Fibroblast of villous mesenchyme (primary cell): ENCODE measurements at places on chromosomes 3 and 15.
A peak's percentile ranks its signal among the peaks of the same experiment; 100 is the strongest.

DNA sequence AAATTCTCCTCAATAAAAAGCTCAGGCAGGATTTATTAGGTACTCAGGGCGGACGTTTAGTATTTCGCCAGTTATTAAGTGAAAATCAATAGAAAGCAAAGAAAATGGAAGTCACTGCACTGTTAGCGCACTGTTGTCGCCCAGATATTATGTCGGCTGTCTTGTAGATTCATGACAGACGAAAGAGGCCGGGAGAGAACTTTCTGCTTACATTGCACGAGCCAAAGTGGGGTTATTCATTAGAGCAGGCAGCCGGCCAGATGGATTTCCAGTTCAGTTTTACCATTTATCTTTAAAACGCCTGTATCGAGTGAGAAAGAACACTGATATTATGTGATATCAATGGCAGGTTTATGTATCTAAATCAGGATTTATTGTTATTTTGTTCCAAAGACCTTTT is 866.0 kb upstream of the NR2F2 start:
- DNase-seq: peak; percentile 54

DNA sequence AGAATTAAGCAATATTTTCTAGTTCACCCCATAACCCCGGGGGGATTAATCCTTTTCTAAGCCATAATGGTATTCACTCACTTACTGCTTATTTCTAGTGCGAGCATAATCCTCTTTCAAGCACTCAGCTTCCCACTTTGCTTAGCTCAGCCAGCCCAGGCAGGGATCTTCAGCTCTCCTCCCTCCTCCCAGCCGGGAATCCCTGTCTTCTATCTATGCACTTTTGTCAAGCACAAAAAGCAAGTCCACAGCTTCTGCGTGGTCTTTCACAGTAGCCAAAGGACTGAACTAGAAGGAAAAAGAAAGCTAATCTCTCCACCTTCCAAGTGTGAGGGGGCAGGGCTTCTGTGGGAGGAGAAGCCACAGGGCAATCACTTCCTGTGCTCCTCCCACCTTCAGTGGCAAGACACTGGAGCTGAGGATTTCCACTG is 62.8 kb downstream of the PEX5L start:
- no peak for DNase-seq

DNA sequence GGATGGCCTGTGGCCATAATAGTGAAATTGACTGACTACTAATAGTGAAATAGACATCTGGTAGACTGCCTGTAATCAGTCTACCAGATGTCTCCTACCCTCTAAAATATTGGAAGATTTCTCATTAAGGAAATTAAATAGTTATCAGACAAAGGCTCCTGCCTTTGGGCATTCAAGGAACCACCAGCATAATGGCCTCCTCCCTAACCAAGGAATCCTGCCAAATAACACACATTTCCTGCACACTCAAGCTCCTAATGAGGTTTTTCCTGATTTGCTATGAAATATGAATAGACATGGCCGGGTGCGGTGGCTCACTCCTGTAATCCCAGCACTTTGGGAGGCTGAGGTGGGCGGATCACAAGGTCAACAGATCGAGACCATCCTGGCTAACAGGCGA is 14.6 kb downstream of the NUSAP1 start:
- DNase-seq: no peak

GRCh38 chr15:69766156-69766555 is 313.5 kb downstream of the RPLP1 start:
- no peak for DNase-seq

GRCh38 chr3:144032531-144033239 is 61.1 kb downstream of the DIPK2A start:
- no peak for DNase-seq

- DNase-seq: no peak
Measured at GRCh38 chr3:183437061-183437460, 8.6 kb upstream of the MCF2L2 start.

GRCh38 chr3:144708437-144708836 is 736.8 kb downstream of the DIPK2A start:
- no peak for DNase-seq

GRCh38 chr3:171181907-171182690 is 155.6 kb upstream of the SLC2A2 start:
- peak; percentile 46 for DNase-seq

DNA sequence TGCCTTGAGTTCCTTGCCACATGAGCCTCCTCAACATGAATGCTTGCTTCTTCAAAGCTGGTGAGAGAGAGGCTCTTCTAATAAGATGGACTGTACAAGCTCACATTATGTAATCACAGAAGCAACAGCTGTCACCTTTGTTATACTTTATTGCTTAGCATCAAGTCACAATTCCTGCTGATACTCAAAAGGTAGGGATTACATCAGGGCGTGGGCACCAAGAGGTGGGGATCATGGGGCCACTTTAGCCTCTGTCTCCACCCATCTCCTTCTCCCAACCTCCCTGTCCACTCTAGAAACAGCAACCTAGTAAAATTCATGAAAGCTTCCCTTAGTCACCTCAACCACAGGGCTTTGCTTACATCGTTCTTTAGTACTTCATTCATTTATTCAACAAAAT is 95.9 kb downstream of the FAM43A start:
- no peak for DNase-seq

GRCh38 chr15:92971081-92971480 is 71.0 kb downstream of the CHD2 start:
- no peak for DNase-seq

DNA sequence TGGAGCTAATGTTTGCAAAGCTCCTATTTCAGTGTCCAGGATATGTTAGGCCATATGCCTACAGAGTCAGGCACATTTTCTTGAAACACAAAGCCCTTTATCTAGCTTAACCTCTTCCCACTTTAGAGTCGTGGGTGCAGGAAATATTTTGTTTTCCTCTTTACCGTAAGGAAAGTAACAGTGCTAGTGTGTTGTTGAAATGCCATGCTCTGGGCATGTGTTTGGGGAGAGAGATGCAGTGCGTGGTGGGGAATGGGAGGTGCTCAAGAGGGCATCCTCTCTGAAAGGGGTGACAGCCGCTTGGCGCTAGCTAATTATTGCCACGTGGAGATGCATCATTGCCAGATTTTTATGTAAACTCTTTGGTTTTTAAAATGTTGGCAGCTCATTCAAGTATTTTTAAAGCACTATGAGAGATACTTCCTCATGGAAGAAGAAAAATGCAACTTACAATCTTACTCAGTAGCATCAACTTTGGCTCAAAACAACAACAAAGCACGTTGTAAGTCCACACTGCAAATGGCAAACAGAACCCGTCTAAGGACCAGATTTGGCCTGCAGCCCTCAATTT is 152.6 kb downstream of the LPP start:
- no peak for DNase-seq

- DNase-seq: no peak
Measured at GRCh38 chr3:186217820-186218164, 108.9 kb upstream of the ETV5 start.

DNA sequence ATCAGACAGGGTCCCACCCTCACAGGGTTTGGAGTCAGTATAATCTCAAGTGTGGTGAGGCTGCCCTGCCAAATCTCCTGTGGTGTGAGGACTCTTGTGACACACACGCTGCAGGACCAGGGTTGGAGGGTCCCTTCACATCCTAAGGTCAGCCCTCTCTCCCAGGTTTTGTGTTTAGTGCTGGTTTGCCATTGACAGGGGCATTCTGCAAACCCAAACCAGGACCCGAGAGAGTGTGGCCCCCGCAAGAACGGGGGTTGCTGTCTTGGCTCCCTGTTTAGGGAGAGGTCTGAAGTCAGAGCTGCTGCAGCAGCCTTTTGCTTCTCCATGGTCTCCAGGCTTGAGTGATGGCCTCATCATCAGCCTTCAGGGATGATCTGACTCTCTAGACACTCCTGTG is 14.7 kb downstream of the FAM107A start:
- no peak for DNase-seq

GRCh38 chr15:71707230-71708050 is 102.9 kb upstream of the NR2E3 start:
- peak; percentile 96 for DNase-seq

- DNase-seq: no peak
Measured at GRCh38 chr3:100500320-100500880, 8.0 kb downstream of the TMEM45A start.

DNA sequence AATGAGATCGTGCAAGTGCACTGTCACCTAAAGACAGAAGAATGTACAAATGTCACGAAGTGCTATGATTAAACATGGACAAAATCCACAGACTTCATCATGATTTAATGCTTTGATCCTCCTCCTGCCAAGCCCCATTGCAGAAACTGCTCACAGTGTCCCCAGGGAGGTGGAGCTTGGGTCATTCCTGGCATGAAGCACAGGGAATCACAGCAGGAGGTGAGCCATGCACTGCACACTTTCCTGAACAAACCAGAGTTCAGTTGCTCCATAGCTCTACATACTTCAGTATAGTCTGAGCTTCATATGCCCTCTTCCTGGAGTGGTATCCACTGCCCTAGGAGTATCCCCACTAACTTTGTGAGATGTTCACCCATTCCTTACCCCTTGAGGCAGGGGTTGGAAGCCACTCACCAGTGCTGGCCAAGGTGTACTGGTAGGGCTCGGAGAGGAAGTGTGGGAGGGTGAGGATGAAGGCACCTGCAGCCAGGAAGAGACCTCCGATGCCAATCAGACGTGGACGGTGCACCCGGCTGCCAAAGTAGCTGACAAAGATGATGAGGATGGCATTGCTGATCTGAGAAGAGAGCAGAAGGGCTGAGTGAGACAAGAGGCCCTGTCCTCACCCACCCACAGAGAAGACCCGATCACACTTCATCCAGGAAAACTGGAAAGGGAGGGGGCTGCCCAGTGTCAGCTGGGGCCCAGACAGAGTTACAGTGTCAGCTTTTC is 56.3 kb downstream of the SLCO2A1 start:
- no peak for DNase-seq

DNA sequence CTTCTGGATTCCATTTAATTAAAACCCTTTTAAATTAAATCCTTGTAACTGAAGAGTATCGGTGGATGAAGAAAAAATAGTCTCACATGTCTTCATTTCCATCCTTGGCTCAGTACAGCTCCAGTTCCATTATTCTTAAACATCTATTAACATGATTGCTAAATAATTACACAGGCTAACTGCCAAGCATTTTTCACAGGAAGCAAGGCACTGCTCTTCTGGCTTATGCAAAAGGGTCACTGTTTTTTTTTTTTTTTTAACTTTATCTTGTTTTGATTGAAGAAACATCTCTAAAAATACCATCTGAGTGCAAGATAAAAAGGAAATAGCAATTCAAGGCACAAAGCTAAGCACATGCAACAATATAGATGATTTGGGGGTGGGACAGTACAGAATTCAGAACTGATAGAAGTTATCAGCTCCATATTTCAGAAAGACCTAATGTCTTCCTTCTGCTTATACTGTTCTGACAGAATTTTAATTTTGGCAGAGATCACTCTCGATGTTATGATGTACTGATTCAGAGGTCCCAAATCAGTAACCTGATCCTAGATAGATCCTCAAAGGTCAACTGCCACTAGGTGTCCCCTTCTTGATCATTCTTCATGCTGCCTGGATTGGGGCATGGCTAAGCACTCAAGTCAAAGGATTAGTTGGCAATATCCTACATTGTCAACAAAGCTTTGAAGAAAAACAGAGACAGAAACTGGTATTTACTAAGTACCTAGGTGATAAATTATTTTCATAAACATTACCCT is 57.8 kb upstream of the ACTC1 start:
- DNase-seq: peak; percentile 62

- DNase-seq: no peak
Measured at GRCh38 chr3:13014755-13015285, 58.4 kb downstream of the IQSEC1 start.

- peak; percentile 45 for DNase-seq
Measured at GRCh38 chr3:16181361-16181760, 6.9 kb downstream of the GALNT15 start.

DNA sequence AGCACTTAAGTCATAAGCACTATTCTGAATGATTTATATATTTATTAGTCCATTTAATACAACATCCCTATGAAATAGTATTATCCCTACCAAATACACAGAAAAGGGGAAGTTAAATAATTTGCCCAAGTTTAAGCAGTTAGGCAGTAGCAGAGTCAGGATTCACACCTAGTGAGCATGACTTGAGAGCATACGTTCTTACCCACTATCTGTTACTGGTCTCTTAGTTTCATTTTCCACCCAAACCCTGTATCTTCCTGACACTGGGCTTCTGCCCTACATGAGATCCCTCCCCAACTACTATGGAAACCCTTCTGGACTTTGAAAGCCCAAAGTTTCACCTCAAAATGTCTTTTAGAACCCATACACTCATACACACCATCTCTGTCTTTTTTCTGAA is 4.4 kb upstream of the ATOSA start:
- peak; percentile 13 for DNase-seq

- no peak for DNase-seq
Measured at GRCh38 chr3:5019411-5020241, 40.4 kb downstream of the BHLHE40 start.

GRCh38 chr3:37859354-37859753 is 2.3 kb upstream of the CTDSPL start:
- DNase-seq: no peak

DNA sequence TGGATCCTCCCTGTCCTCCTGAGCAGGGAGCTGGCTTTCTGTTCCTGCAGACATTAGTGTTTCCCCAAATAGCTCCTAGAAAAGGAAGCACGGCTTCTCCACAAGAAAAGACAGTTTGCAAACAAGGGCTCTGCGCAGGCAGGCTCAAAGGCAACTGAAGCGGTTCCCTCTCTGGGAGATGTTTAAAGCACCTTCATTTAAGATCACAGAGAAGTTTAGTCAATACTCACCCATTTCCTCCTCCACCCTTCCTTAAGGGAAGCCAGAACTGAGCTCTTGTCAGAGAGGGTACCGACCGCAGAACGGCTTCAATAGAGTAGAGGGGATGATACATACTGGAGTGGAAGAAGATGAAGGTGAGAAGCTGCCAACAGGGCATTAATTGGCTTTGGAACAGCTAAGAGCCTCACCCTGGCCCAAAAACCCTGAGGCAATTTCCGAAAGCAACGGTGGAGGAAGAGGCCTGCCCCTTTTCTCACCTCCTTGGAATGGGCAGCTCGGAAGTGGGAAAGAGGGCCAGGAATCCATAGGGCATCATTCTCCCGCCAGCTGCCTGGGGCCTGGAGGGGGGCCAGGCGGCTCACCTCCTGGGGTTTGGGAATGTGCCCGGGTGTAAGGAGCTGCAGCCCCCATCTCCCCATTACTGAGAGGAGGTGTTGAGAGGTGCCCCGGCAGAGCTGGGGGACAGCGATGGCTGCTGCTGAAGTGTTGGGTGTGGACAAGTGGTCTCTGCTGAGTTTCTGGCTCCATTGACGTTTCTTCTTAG is 4.8 kb upstream of the EPHB3 start:
- DNase-seq: no peak

GRCh38 chr3:194344012-194344411 is 7.1 kb downstream of the CPN2 start:
- DNase-seq: peak; percentile 68

GRCh38 chr15:32637704-32638103 is 3.8 kb upstream of the SCG5 start:
- DNase-seq: peak; percentile 40
